Naive B cell (primary cell): ENCODE measurements at places on chromosomes 16 and 17. TPM values are rescaled to one million over a fixed set of nuclear protein-coding genes. Genes with fewer than 3 reads are reported as not detected.

- DNase-seq = no peak
Observed at GRCh38 chr17:80881306-80881705, 110.3 kb upstream of the CHMP6 start.

DNA sequence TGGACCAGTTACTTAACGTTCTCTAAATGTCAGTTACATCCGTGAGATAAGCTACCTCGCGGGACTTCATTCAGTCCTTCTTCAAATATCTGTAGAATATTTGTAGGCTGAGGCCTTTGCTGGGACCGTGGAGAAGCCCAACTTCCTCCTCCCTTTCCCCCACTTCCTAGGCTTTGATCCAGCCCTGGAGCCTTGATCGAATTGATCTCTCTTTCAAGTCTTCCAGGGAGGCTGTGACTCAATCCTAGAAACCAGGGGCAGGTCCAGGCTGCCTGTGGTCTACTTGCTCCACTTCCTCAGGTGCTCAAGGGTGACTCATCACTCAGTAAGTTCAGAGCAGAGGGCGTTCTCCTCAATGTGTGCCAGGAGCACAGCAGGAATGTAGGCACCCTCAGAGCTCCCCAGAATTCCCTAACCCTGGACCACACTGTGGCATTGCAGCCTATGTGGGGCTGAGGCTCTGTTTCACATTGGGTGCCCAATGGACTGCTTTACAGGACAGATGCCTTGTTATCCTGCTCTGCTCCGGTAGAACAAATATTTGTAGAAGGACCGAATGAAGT is 11.2 kb upstream of the CEP20 start:
- no peak for DNase-seq

- no peak for DNase-seq
Observed at GRCh38 chr16:20325005-20325404, 2.3 kb downstream of the GP2 start.

The CCL5 gene
- polyA plus RNA-seq = 4.9 TPM

The SOCS7 gene
- polyA plus RNA-seq = 0.10 TPM

- DNase-seq = no peak
Observed at GRCh38 chr17:73740370-73740769, 96.1 kb upstream of the SDK2 start.

The HASPIN gene
- 0.99 TPM for polyA plus RNA-seq

GRCh38 chr16:66008136-66008535 is 358.4 kb upstream of the CDH5 start:
- no peak for DNase-seq

The MAF gene
- polyA plus RNA-seq = not detected

- DNase-seq = no peak
Observed at GRCh38 chr17:60395508-60396065, 3.7 kb upstream of the USP32 start.
